ENCODE measurements at places on chromosomes 13 and 19.

DNA sequence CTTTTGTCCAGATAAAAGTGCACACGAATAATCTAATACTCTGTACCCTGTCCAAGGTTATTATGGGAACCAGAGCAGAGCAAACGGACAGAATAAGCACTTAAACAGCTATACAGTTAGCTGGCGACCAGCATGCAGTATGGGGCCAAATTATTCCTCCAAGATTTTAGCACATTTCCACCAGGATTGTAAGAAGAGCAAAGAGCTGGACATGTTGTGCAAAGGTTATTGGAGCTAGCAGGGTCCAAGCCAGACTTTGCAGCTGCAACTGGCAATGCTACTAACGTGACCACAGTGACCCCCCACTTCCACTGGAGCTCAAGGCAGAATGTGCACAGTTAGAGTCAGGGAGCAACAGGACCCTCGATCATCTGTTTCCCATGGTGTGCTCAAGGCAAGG lies 89.9 kb downstream of the COL4A1 start:
- DNase-seq = no peak

- no peak for DNase-seq
Measured at GRCh38 chr19:42316223-42317211, 3.4 kb downstream of the TMEM145 start.

DNA sequence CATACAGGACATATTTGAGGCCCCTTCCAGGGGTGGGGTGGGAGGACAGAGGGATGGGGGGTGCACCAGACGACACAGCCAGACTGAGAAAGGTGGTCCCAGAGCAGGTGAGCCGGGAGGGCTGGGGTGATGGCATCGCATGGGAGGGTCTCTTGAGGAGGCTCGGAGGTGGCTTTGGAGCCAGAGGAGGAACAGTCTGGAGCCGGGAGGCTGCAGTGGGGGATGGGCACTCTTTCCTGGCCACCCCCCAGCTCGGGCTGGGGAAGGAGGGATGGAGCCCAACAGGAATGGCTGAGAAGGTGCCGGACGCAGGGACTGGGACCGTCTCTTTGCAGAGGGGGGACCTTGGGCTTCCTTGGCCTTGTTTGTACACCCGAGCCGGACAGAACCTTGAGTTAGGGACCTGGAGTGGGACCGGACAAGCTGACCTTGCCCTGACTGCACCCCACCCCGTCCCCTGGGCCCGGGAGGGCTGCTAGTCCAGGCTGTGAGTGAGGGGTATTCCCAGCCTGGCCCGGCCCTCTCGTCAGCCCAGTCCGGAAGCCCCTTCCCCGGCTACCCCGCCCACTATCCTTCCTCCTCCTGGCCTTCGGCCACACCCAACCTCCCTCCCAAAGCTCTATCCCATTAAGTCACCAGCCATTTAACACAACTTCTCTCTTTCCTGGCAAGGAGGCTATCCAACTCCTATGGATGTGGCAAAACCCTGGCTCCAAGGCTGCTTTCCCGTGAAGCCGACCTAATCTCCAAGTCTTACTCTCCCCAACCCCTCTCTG lies 816 bp upstream of the TBXA2R start:
- DNase-seq = no peak

DNA sequence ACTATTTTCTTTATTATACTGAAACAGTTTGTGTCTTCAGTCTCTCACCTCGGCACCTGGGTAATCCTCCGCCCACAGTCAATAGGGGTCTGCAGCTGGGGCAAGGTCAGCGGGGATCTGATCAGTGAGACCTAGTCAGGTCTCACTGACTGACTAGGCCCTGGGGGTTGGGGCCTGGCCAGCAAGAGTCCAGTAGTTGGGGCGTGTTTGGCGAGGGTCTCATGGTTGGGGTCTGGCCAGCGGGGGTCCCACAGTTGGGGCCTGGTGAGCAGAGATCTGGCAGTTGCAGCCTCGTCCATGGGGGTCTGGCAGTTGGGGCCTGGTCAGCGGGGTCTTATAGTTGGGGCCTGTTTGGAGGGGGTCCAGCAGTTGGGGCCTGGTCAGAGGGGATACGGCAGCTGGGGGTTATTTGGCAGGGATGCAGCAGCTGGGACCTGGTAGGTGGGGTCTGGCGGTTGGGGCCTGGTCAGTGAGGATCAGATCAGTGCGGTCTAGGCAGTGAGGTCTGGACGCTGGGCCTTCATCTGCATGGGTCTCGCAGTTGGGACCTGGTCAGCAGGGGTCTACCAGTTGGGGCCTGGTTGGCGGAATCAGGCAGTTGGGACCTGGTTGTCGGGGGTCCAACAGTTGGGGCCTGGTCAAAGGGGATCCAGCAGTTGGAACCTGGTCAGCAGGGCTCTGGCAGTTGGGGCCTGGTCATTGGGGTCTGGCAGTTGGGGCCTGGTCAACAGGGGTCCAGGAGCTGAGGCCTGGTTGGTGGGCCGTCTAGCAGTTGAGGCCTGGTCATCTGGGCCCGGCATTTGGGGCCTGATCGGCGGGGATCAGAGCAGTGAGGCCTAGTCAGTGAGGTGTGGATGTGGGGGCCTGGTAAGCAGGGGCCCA lies 61.1 kb upstream of the TPM4 start:
- DNase-seq = no peak

DNA sequence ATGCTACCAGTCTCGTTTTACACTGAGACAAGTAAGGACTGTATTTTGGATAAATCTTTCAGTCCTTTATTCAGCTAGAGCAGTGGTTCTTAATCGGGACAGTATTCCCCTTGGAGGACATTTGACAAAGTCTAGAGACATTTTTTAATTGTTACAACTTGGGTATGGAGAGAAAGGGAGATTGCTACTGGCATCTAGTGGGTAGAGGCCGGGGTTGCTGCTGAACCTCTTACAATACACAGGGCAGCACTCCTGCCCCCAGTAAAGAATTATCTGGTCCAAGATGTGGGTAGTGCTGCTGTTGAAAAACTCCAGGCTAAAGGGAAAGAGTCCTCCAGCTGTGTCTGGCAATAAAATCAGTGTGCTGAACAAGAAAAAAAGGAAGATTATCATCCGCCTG lies 334.8 kb downstream of the SLC7A1 start:
- no peak for DNase-seq

GRCh38 chr13:112916296-112916695 lies 52.7 kb upstream of the MCF2L start:
- DNase-seq = no peak

GRCh38 chr13:99862244-99862643 lies 109.3 kb downstream of the ZIC5 start:
- no peak for DNase-seq

DNA sequence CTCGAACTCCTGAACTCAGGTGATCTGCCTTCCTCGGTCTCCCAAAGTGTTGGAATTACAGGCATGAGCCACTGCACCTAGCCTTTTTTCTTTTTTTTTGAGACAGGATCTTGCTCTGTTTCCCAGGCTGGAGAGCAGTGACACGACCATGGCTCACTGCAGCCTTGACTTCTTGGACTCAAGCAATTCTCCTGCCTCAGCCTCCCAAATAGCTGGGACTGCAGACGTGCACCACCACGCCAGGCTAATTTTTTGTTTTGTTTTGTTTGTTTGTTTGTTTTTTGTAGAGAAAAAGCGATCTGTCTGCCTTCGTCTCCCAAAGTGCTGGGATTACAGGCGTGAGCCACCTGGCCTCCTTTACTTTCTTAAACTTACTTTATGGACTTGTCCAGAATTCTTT lies 6.5 kb upstream of the SIN3B start:
- DNase-seq = no peak

DNA sequence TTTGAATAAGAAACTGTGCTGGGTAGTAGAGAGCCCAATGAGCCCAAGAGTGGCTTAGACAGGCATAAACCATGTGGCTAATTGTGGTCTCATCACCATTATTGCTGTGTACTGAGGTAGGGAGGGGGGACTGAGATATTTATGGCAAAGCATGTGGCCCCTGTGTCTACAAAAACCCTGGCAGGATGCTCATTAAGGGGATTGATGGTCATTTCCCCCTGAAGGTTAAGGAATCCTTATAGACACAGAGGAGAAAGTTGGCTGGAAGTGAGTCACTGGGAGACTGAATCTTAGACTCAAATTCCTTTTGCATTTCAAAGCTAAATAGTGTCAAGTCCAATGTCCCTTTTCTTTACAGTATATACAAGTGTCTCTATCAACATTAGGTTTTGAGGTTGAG lies 9.8 kb upstream of the DACT3 start:
- no peak for DNase-seq

- peak; percentile 73 for DNase-seq
Measured at GRCh38 chr19:4567584-4568071, 8.1 kb upstream of the SEMA6B start.

DNA sequence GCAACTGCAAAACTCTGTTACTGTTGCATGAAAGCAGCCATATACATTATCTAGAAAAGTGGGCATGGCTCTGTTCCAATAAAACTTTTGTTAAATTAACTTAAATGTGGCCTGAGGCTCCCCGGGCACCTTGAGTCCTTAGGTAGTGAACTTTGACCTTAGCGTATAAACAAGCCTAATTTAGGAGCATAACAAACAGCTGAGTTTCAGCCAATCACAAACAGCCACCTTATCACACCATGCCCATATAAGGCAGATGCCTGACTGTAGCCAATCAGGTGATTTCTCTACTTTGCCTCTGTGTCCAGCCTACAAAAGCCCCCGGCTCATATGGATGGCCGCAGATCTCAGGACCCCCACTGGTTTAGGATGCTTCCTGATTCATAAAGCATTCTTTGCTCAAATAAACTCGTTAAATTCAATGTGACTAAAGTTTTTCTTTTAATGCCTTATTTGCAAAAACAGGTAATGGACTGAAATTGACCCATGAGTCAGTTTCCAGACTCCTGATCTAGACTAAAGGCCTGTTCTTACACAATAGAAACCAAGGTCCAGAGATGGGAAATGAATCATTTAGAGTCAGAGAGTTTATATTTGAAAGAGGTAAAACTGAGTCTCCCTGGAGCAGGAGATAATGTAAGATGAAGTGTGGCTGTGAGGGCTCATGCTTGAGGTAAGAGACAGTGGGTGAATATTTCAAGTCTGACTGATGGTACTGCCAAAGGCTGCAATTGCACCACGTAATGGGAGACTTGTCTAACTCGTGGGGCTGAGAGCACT lies 130.2 kb downstream of the FGF9 start:
- DNase-seq = no peak

GRCh38 chr13:74922963-74923362 lies 559.0 kb downstream of the TBC1D4 start:
- DNase-seq = no peak

DNA sequence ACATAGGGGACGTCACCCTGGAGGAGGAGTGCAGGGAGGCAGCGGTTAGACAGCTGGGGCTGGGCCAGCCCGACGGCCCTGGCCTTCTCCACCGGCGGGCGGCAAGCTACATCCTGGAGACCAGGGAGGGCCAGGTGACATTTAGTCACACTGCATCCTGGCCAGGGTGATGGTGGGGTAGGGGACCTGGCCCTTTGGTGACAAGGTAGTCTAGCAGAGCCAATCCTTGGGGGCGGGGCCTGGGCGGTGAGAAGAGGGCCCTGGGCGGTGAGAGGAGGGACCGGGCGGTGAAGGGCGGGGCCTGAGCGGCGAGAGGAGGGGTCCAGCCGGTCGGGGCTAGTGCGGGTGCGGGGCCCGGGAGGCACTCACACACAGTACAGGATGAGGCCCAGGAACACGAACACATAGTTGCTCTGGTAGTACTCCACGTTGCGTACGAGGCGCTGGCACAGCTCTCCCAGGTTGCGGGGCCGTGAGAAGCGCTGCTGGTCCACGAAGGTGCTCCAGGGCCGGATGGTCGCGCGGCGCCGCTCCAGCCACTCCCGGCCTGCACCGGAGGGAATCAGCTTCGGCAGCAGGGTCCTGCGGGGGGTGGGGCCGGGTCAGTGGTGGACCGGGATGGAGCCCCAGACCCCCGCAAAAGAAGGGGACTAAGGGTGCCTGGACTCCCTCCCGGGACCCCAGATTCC lies 610 bp downstream of the RABAC1 start:
- DNase-seq = peak; percentile 82

DNA sequence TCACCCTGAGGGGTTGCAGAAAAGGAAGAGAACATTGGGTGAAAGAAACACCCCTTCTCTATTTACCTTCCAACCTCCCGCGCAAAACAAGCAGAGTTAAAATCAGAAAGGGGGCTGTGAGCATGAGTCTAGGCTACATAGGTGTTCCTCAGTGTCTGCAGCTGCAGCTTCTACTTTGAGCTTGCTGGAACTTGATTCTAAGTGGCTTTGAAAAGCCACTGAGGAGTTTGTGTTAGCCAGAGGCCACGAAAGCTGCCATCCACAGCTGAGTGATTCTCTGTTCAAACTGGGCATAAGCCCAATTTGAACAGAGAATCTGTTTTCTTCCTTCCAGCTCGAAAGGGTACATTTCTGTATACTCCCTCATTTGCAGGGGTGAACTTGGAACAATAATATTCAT lies 343.9 kb downstream of the PCDH9 start:
- DNase-seq = no peak

GRCh38 chr13:44308352-44308751 lies 65.3 kb upstream of the SERP2 start:
- DNase-seq = no peak

- no peak for DNase-seq
Measured at GRCh38 chr13:20173116-20173746, 12.4 kb upstream of the GJA3 start.

GRCh38 chr13:46321494-46322225 lies 65.4 kb downstream of the RUBCNL start:
- DNase-seq = peak; percentile 78

GRCh38 chr19:47506459-47506858 lies 8.4 kb downstream of the NAPA start:
- DNase-seq = no peak

- no peak for DNase-seq
Measured at GRCh38 chr13:46648166-46648607, 95.2 kb downstream of the LRCH1 start.

- no peak for DNase-seq
Measured at GRCh38 chr19:20471431-20471830, 94.2 kb downstream of the ZNF737 start.

GRCh38 chr19:2157452-2157851 lies 6.1 kb upstream of the AP3D1 start:
- no peak for DNase-seq

DNA sequence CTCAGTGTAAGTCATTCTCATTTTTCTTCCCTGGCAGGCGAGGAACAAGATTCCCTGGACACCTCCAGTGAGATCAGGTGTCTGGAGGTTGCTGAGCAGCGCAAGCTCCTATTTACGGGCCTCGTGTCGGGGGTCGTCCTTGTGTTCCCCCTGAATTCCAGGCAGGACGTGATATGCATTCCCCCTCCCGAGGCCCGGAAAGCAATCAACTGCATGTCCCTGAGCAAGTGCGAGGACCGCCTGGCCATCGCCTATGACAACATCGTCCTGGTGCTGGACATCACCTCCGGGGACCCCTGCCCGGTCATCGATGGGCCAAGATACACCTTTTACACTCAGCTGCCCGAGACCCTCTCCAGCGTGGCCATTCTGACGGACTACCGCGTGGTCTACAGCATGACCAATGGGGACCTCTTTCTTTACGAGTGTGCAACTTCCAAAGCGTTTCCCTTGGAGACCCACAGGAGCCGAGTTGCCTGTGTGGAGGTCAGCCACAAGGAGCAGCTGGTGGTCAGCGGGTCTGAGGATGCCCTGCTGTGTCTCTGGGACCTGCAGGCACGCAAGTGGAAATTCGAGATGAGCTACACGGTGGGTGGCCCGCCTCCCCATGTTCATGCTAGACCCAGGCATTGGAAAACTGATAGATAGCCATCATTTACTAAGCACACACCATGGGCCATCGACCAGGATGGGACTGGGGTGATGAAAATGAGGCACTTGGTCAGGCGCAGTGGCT lies 21.5 kb upstream of the SIN3B start:
- DNase-seq = no peak

- no peak for DNase-seq
Measured at GRCh38 chr19:40611096-40611495, 9.9 kb downstream of the LTBP4 start.
